ENCODE measurements at places on chromosomes 6 and 20. TPM values are rescaled to one million over a fixed set of nuclear protein-coding genes. Genes with fewer than 3 reads are reported as not detected.

Gene RSPH4A
- 0.38 TPM for total RNA-seq

Gene SIRPB1
- total RNA-seq: 0.90 TPM

Gene UNC5CL
- total RNA-seq: 2.7 TPM

Gene LCA5
- total RNA-seq: 1.3 TPM

Gene TMEM239
- 0.05 TPM for total RNA-seq

Gene LRRC73
- total RNA-seq: 0.09 TPM

Gene CRISP3
- 1.1 TPM for total RNA-seq

Gene ULBP3
- total RNA-seq: 1.1 TPM

Gene ESR1
- 0.28 TPM for total RNA-seq

- DNase-seq: no peak
These were observed 56.8 kb downstream of the TFAP2C start for GRCh38 chr20:56685879-56686278.

- DNase-seq: no peak
These were observed 6.0 kb downstream of the TREM1 start for GRCh38 chr6:41280381-41281057.

GRCh38 chr6:75603106-75603420, 1.4 kb downstream of the SENP6 start:
- no peak for DNase-seq

DNA sequence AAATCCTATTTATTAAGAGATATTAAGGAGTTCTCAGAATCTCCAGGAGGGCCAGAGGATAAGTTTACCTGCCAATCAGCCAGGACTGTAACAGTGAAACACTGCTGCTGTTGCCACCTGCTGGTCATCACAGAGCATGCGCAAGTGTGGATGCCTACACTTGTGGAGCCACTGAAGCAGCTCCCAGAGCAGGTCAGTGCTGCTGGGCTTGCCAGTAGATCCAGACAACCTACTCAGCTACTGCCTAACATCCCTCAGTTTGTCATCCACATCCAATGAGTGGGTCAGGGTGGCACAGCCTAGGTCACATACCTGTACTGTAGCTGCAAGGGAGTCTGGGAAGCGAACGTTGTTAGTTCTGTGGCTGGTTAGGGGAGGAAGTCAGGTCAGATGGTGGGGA, 18.3 kb upstream of the NHSL1 start:
- DNase-seq: peak; percentile 17

GRCh38 chr6:149683256-149683859, 34.5 kb downstream of the LATS1 start:
- no peak for DNase-seq

DNA sequence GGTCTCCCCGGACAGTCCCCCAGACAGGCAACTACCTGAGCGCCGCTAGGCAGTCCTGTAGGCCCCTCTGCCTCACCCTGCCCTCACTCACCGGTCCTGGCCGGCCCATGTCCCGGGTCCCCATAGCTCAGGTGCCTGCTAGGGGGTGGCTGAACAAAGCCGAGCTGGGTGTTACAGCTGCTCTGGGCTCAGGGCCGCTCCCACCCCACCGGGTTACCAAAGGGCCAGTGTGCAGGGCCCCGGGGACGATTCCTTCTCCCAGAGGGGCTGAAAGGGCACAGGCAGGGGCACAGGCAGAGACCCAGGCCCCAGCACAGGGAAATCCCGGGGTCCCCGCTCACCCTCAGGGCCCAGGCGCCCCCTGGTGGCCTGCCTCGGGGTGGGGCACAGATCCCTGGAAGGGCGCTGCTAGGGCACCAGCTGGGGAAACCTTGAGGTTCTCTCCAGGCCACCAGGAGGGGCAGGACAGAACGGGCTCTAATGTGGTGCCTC, 118.4 kb downstream of the GRM4 start:
- DNase-seq: peak; percentile 15

GRCh38 chr20:34713194-34713943, 9.2 kb downstream of the TP53INP2 start:
- DNase-seq: no peak

DNA sequence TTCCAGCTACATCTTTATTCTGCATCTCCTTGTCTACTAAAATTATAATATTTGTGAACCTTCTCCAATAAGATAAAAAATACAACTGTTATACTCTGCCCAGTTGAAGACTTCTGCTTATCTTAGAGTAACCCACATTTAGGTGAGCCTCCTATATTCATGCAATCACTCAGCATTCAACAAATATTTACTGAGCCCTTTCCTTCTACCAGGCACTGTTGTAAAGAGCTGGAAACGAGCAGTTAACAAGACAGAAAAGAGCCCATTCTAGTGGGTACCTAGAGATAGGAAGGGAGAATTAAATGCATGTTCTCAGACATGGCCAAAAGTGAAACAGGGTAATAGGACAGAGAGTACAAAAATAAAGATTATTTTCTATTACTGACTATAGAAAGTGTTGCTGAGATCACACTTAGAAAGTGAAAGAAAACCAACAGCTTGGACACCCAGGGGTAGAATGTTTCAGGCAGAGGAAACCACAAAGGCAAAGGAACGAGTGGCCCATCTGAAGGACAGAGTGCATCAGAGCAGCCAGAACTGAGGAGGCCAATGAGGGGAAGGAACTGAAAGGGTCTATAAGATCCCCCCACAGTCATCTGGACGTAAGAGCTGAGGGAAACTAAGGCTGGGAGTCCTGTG, 50.8 kb upstream of the SMLR1 start:
- DNase-seq: no peak

- DNase-seq: no peak
These were observed 31.6 kb downstream of the SLC2A4RG start for GRCh38 chr20:63771046-63771707.

GRCh38 chr6:88804701-88805100, 158.7 kb downstream of the RNGTT start:
- no peak for DNase-seq

DNA sequence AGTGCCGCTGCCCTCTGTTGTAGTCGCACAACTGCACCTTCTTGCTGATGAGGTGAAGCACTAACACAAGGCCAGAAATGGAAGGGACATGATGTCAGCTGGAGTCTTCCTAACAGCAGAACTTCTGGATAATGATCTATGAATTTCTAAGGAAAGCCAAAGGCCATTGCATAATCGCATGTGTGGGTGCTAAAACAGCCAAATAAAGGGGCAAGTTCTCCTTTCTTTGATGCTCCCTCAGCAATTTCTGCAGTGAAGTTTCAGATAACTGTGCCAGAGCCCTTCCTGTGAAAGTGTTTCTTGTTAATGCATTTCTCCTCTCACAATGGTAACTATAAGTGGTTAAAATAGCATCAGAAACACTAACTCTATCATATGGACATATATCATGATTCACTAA, 8.0 kb upstream of the F13A1 start:
- DNase-seq: no peak

- no peak for DNase-seq
These were observed 67.6 kb downstream of the CD2AP start for GRCh38 chr6:47545223-47545622.

GRCh38 chr6:40336940-40337760, 250.0 kb downstream of the LRFN2 start:
- no peak for DNase-seq

DNA sequence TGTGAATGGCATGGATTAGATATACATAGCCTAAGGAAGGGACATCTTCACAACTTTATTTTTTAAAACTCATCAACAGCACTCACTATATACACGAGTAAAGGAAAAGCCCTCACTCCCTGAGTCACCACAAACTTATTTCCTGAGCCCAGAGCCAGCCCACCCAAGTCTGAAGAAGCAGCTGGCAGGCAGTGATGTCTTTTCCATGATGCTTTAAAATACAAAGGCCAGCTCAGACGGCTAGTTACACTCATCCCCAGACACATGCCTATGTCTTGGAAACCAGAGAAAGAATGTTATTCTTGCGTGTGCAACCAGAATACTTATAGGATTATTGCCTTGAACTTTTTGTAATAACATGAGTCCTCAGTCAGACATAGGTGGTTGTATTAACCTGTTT, 114.4 kb downstream of the ADGRG6 start:
- DNase-seq: no peak

DNA sequence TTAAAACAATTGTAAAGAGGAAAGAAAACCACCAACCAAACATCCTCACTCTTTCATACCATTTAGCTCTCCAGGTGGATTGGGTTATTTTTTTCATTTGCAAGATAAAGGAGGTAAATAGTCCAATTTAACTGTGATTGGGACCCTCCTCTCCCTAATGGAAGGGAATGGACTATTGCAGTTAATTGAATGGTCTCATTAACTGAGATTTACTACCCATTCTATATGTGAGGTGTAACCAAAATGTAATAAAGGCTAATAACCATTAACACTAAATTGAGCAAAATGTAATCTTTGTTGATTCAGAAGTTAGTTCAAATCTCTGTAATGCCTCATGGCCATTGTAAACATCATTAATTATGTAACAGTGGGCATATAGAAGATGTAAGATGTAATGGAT, 105.0 kb downstream of the KLHL32 start:
- no peak for DNase-seq

- no peak for DNase-seq
These were observed 291.2 kb downstream of the CDH26 start for GRCh38 chr20:60249436-60249835.

DNA sequence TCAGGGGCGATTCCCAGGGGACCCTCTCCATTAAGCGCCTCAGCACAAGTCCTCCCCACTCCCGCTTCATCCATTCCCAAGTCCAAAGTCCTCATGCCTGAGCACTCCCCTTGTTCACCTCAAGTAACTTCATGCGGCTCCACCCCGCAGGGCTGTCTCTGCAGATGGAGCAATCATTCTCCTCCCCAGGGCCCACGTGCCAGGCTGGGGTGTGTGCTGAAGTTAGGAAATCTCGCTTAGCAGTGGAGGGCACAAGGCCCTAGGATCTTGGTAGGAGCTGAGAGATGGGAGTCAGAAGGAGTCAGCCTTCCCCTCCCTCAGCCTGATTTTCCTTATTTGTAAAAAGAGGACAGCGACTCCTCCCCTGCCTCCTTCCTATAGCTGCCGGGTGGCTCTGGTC, 3.5 kb downstream of the TGM3 start:
- no peak for DNase-seq

DNA sequence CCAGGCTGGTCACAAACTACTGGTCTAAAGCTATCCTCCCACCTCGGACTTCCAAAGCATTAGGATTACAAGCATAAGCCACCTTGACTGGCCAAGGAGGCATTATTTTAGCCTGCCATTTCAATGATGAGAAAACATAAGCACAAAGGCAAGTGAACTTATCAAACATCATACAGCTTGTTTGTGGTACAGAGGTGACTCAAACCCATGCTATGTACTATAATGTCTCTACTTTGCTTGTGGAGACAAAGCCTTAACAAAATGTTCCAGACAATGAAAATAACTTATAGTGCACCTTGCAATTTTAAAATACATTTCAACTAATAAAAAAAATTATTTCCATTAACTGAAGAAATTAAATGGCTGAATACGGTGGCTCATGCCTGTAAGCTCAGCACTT, 26.2 kb downstream of the HDAC2 start:
- no peak for DNase-seq
